ENCODE measurements at places on chromosomes 11 and 22. TPM values are rescaled to one million over a fixed set of nuclear protein-coding genes. Genes with fewer than 3 reads are reported as not detected.
A peak's percentile ranks its signal among the peaks of the same experiment; 100 is the strongest.

DNA sequence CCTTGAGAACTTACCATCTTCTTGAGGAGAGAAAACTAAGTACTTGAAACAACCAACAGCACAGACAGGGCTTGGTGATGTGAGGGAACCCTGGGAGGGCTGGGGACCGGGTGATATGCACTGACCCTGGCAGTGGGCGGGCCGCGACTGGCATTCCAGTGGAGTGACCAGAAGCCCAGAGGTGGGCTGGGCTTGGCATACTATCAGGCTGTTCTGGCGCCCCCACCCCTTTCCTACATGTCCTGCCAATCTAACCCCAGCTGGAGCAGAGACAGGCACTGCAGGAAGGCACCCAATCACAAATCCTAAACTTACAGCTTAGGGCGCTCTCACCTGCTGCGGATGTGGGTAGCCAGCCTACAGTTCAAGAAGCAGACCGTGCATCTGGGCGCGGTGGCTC, 54.0 kb upstream of the GCAT start:
- H3K36me3 ChIP-seq, result peaks cover 54% of the 10 kb centered on the region
- no peak for DNase-seq
- no peaks in the 10 kb centered on the region for H3K27me3 ChIP-seq
- peaks cover 62% of the 10 kb centered on the region for H3K4me1 ChIP-seq

GRCh38 chr22:31144223-31144622, 3.9 kb upstream of the PLA2G3 start:
- no peak overlapping the region for H3K4me3 ChIP-seq
- H3K36me3 ChIP-seq, result no peaks in the 10 kb centered on the region
- no peak overlapping the region for H3K27ac ChIP-seq
- no peak for DNase-seq

DNA sequence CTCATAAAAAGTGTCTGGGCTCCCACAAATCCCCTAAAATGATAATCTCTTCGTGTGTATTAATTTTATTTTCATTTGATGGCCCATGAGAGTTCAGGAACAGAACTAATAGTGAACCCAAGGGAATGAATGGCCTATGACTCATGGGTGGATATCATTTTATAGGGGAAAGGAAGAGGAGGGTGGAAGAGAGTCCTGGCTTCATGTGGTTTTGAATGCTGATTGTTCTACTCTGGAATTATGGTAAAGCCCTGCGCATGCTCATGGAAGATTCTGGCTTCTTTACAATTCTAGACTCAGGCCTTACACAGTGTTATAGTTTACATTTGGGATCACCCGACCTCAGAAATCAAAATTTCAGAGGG, 35.2 kb downstream of the MAML2 start:
- H3K27me3 ChIP-seq, result no peaks in the 10 kb centered on the region
- no peak overlapping the region for H3K4me3 ChIP-seq
- peaks cover 92% of the 10 kb centered on the region for H3K4me1 ChIP-seq

- no peaks in the 10 kb centered on the region for H3K4me1 ChIP-seq
- DNase-seq, result no peak
- H3K4me3 ChIP-seq, result no peak overlapping the region
- H3K27ac ChIP-seq, result no peak overlapping the region
- no peaks in the 10 kb centered on the region for H3K36me3 ChIP-seq
- H3K27me3 ChIP-seq, result no peaks in the 10 kb centered on the region
Observed at GRCh38 chr22:48757985-48758561, 1069.6 kb downstream of the BRD1 start.

GRCh38 chr11:12721816-12722604, 47.8 kb downstream of the TEAD1 start:
- no peak for DNase-seq
- H3K4me3 ChIP-seq, result no peak overlapping the region
- H3K27me3 ChIP-seq, result no peaks in the 10 kb centered on the region
- no peak overlapping the region for H3K27ac ChIP-seq
- no peaks in the 10 kb centered on the region for H3K36me3 ChIP-seq

DNA sequence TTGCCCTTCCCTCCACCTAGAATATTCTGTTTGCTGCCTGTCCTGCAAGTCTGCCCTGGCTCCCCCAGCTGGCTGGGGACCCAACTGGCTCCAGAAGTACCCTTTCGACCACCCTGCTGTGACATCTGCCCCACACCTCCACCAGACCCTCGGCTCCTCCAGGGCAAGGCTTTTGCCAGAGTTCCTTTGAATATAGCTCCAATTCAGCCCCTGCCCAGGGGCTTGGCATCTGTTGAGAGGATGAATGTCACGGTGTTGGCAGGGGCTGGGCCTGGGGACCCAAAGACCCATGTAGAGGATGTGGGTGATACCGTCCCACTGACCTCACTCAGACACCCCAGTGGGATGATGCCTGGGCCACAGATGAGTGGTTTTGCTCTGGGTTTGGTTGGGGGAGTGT, 4.0 kb downstream of the NLRP6 start:
- no peak overlapping the region for H3K27ac ChIP-seq
- peak overlapping the region; percentile 21 for H3K4me3 ChIP-seq
- peaks cover 13% of the 10 kb centered on the region for H3K4me1 ChIP-seq
- peak; percentile 9 for DNase-seq

DNA sequence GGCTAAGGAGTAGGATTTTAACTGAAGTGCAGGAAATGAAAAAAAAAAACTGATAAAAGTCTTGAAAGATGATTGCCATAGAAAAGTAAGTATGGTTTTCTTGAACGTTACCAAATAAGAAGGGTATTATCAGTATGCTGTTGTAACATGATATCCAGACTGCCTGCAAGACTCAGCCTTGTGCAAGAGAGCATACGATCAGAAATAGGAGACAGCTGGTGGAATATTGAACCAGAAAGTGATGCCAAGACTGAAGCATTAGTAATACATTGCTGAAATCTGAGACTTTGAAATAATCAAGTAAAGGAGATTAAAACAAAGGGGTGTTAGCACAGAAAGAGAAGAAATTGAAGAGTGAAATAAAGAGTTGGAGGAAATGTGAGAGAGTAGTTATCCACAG, 452.7 kb upstream of the CNTN5 start:
- no peak for DNase-seq
- H3K27me3 ChIP-seq, result no peaks in the 10 kb centered on the region
- no peak overlapping the region for H3K4me3 ChIP-seq

DNA sequence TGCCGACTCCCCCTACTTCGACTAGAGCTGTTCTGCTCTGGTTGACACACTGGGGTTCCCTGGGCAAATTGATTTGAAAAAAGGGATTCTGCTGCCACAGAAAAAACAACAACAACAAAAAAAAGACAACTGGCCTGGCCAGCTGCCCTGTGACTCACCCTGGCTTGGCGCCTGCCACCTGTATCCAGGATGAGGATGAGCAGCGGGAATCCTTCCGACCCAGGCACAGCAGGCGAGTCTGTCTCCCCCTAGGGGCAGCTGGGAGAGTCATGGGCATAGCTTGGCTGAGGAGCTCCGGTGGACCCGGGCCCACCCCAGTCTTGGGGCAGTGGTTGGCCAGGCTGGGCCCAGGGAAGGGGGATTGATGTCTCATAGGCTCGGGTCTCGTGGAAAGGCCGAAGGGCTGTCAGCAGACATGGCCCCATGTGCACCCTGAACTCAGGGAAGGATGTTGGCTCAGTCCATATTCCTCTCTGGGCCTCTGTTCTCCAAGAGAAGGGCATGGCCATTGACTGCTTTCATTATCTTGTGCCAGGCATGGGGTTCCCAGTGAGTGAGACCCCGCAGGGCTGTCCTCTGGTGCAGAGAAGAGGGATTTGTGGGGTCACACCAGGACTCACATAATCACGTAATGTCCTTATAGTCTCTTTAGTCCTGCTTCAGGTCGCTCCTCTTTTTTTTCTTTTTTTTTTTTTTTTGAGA, 10.4 kb upstream of the SUN2 start:
- no peak overlapping the region for H3K27ac ChIP-seq
- no peaks in the 10 kb centered on the region for H3K36me3 ChIP-seq
- H3K4me3 ChIP-seq, result no peak overlapping the region
- no peaks in the 10 kb centered on the region for H3K27me3 ChIP-seq
- H3K4me1 ChIP-seq, result no peaks in the 10 kb centered on the region

DNA sequence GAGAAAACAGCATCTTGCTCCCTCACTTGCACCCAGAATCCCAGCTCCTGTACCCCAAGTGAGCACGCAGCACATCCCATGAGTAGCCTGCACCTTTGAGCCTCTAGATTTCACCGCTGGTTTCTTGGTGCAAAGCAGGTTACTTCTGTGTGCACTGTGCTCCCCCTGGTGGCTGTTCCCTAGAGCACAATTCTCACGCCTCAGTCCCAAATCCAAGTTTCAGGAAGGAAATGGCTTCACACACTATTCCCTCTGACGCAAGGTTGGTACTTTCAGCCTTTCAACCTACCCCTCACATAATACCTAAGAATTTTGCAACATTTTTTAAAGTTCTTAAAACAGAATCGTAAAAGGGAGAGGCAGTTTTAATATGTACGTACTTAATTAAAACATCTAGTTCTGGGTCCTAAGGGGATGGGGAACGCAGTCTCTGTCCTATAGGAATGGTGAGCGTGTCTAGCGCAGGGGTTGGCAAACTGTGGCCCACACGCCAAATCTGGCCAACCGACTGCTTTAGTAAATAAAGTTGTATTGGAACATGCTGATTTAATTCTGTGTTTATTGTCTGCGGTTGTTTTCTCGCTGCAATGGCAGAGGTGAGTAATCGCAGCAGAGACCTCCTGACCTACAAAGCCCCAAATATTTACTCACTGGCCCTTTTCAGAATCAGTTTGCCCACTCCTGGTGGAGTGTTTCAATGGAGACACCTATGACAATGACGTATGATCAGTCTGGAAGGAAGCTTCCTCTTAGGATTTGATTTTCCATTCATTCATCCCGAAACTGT, 27.5 kb downstream of the DHCR7 start:
- H3K27ac ChIP-seq, result no peak overlapping the region
- H3K36me3 ChIP-seq, result no peaks in the 10 kb centered on the region
- H3K4me3 ChIP-seq, result no peak overlapping the region

GRCh38 chr11:88345408-88345807, 7.9 kb upstream of the CTSC start:
- DNase-seq, result no peak
- no peak overlapping the region for H3K27ac ChIP-seq
- H3K4me1 ChIP-seq, result no peaks in the 10 kb centered on the region

DNA sequence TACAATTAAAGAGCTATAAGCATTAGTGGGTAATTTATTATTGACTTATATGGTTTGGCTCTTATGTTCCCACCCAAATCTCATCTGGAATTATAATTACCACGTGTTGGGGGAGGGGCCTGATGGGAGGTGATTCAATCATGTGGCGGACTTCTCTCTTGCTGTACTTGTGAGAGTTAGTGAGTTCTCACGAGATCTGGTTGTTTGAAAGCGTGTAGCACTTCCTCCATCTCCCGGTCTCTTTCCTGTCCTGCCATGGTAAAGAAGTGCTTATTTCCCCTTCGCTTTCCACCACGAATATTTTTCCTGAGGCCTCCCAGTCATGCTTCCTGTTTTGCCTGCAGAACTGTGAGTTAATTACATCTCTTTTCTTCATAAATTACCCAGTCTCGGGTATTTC, 28.1 kb upstream of the CHORDC1 start:
- no peaks in the 10 kb centered on the region for H3K27me3 ChIP-seq
- H3K4me3 ChIP-seq, result no peak overlapping the region
- no peaks in the 10 kb centered on the region for H3K36me3 ChIP-seq

DNA sequence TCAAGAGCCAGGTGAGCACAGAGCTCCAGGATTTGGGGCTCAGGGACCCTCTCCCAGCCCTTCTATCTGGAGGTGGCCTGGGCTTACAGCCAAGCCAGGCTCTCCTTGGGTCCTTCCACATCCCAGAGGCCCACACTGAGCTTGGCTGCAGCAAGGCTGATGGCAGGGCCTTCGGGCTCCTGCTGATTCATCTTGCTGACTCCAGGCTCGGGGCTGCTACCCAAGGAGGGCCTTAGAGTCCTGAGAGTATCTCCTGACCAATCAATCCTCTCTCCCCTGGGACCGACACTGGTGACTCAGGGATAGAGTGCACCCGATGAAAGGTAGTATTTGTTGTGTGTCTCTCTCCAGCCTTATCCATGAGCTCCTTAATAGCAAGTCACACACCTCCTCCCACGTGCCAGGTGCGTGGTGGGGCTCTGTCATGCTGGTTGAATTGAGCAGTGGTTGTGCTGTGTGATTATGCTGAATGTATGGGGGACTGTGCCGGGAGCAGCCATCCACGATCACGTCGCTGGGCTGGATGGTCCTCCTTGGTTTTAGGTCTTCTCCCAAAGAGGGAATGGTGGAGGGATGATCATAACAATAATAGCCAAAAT, 62.3 kb downstream of the GRIK4 start:
- H3K27ac ChIP-seq, result no peak overlapping the region
- H3K27me3 ChIP-seq, result no peaks in the 10 kb centered on the region
- H3K4me1 ChIP-seq, result no peaks in the 10 kb centered on the region
- no peak overlapping the region for H3K4me3 ChIP-seq
- no peak for DNase-seq
- H3K36me3 ChIP-seq, result no peaks in the 10 kb centered on the region

DNA sequence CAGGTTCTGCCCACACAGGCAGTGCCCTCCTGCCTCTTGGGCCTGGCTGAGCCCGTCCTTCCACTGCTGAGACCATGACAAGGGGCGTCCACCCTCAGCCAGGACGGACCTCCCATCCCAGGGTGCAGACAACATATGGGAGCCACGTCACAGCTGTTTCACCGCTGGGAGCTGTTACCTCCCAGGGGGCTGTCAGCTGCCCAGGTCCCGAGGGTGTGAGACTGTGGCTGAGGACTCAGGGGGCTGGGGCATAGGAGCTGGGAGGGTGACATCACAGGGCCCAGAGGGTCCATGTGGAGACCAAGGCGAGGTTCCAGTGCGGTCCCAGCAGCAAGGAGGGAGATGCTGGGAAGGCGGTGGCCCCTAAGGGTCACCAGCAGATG, 17.9 kb upstream of the CTSD start:
- no peak overlapping the region for H3K27ac ChIP-seq
- DNase-seq, result no peak
- H3K4me1 ChIP-seq, result no peaks in the 10 kb centered on the region
- H3K36me3 ChIP-seq, result no peaks in the 10 kb centered on the region
- H3K4me3 ChIP-seq, result no peak overlapping the region
- H3K27me3 ChIP-seq, result no peaks in the 10 kb centered on the region

GRCh38 chr11:128568166-128568778, 19.1 kb downstream of the ETS1 start:
- DNase-seq, result peak; percentile 68
- peaks cover 11% of the 10 kb centered on the region for H3K4me1 ChIP-seq
- H3K27me3 ChIP-seq, result no peaks in the 10 kb centered on the region

DNA sequence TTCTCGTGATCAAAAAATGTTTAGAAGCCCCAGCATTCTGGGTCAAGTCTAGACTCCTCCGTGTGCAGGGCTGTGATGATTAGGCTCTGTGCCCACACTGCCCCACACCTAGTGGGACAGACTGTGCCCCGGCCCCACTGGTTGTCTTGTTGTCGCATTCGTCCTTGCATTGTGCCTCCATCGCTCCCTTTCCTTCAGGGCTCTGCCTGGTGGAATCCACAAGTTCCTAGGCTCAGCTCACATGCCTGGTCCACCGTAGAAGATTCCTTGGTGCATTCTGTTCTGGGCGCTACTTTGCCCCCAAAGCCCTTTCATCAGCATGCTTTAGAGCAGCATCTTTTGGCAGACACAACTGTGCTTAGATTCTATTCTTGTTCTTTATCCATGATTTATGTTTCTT, 23.5 kb upstream of the THY1 start:
- no peaks in the 10 kb centered on the region for H3K4me1 ChIP-seq
- no peak for DNase-seq
- H3K36me3 ChIP-seq, result no peaks in the 10 kb centered on the region
- no peaks in the 10 kb centered on the region for H3K27me3 ChIP-seq

The KCNK7 gene
- 0.35 TPM for total RNA-seq

The RBMXL2 gene
- total RNA-seq, result not detected

The PLAAT3 gene
- total RNA-seq, result 126 TPM

The CASP4 gene
- 7.6 TPM for total RNA-seq

The RFPL2 gene
- not detected for total RNA-seq

The MS4A15 gene
- not detected for total RNA-seq

The OR6A2 gene
- 0.29 TPM for total RNA-seq

The ZP1 gene
- not detected for total RNA-seq

The APLP2 gene
- total RNA-seq, result 386 TPM

The MS4A3 gene
- total RNA-seq, result not detected

The EIF4G2 gene
- 904 TPM for total RNA-seq
